RKO (cell line): ENCODE measurements at places on chromosomes 13 and 19.

- no peak for DNase-seq
These were observed 563.9 kb downstream of the DACH1 start for GRCh38 chr13:71303144-71303543.

DNA sequence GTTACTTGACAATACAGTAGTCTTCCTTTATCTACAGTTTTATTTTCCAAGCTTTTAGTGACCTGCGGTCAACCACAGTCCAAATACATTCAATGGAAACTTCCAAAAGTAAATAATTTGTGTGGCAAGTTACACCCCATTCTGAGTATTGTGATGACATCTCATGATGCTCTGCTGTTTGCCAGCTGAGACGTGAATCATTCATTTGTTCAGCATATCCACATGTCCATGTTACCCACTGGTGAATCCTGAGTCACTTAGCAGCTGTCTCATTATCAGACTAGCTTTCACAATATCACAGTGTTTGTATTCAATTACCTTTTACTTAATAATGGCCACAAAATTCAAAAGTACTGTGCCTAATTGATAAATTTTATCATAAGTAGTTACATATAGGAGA is 179.8 kb downstream of the PRR20E start:
- peak; percentile 20 for DNase-seq

GRCh38 chr13:74329962-74330361 is 195.8 kb upstream of the KLF12 start:
- no peak for DNase-seq

- DNase-seq = no peak
These were observed 23.1 kb downstream of the LYL1 start for GRCh38 chr19:13079542-13079986.

GRCh38 chr19:50658441-50659317 is 9.4 kb downstream of the C19orf81 start:
- DNase-seq = peak; percentile 93

DNA sequence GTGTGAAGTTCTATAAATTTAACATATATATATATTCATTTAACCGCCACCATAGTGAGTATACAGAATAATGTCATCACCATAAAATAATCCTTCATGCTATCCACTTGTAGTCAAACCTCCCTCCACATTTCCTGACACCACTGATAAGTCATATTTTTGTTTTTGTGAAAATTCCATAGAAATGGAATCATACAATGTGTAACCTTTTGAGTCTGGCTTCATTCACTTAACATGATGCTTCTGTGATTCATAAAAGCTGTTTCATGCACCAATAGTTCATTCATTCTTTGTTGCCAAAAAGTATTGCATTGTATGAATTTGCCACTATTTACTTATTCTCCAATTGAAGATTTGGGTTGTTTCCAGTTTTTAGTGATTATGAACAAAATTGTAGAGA is 497.5 kb upstream of the PCDH20 start:
- peak; percentile 68 for DNase-seq

DNA sequence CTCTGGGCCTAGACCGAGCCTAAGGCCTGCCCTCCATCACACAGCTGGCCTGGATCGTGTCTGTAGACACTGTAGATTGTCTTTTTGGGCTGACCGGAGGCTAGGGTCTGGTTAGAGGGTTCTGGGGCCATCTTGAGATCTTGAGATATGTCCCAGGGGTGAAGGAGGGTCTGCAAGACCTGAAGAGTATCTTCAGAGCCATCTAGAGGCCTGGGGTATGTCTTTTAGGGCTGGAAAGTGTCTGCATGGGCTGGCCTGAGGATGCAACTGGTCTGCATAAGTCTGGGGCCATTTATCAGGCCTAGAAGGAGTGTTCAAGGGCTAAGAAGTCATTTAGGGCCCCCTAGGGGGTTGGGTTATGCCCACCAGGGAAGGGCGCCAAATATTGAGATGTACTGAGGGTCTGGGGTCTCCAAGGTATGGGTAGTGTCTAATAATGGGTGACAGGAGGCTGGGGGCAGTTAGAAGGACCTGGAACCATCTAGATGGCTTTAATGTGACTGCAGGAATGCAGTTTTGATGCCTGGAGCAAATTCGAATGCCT is 555 bp downstream of the SCAF1 start:
- DNase-seq = no peak

DNA sequence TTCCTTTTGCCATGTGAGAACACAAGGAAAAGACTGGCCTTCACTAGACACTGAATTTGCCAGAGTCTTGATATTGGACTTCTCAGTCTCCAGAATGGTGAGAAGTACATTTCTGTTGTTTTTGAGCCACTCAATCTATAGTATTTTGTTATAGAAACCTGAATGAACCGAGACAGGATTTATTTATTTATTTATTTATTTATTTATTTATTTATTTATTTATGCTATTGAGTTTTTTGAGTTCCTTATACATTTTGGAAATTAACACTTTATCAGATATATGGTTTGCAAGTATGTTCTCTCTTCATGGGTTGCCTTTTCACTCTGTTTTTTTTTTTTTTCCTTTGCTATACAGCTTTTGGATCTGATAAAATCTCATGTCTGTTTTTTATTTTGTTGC is 319.0 kb upstream of the PCDH20 start:
- no peak for DNase-seq

DNA sequence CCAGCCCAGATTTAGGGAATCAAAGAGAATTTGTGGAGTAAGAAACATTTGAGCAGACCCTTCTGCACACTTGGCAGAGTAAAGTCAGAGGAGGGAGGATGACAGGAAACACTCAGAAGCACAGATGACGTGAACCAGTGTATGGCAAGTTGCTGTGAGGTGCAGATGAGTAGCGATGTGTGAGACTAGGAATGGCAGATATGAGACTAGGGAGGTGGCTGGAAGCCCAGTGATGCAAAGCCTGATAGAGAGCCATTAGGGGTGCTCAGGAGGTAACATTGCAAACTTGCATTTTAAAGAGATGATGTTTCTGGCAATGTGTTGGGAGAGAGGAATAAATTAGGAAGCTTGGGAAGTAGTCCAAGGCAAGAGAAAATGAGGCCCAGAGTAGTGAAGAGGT is 44.0 kb downstream of the PCDH17 start:
- no peak for DNase-seq

GRCh38 chr13:98819382-98820010 is 67.0 kb upstream of the SLC15A1 start:
- DNase-seq = no peak

- DNase-seq = no peak
These were observed 67.0 kb downstream of the USP12 start for GRCh38 chr13:27104606-27105005.

- DNase-seq = no peak
These were observed at the start of gene KLK5 for GRCh38 chr19:50952910-50953309. Gene KLK5 (minus strand): TSS chr19:50953038. CDS start chr19:50952657, 381 bp downstream.
